ENCODE measurements at places on chromosomes 3 and 15.

DNA sequence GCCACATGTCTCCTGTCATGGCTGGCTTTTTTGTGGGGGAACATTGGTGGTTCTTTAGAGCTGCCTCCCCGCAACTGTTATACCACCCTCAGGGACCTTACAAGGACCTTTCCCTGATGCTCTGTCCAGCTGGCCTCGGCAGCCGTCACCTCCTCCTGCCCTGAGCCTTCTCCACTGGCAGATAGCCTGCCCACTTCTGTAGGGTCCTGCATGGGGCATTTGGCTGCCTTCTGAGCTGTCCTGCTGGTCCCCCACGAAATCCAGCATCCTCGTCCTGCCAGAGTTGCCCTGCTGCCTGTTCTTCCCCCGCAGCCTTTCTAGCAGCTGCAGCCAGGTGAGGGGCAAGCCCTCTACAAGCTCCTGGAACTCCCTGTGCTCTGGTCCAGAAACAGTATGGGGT is 86.2 kb downstream of the USP13 start:
- no peak for DNase-seq

- no peak for DNase-seq
These were observed 158.0 kb downstream of the RYR3 start for GRCh38 chr15:33468740-33469139.

GRCh38 chr3:45075821-45076625 is 49.9 kb downstream of the CLEC3B start:
- DNase-seq = no peak

- no peak for DNase-seq
These were observed 65.6 kb upstream of the CTXND1 start for GRCh38 chr15:80317389-80318182.

GRCh38 chr3:29593802-29594201 is 312.9 kb downstream of the RBMS3 start:
- no peak for DNase-seq

DNA sequence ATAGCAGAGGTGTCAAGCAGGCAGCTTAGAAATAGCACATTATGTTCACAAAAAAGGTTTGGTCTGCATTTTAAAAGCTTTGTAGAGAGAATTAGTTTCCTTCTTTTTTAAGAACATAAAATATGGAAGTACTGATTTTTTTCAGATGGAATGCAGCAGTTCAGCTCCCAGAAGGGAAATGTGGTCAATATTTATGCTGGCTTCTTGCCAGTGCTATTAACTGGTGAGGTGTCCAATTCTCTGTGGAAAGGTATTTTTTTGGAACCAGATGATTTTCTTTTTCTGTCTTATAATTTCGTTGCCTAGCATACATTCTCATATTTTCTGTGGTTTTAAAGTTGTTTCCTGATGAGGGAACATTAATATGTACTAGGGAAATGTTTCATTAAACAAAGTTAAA is 211.4 kb upstream of the ZNF385D start:
- no peak for DNase-seq

DNA sequence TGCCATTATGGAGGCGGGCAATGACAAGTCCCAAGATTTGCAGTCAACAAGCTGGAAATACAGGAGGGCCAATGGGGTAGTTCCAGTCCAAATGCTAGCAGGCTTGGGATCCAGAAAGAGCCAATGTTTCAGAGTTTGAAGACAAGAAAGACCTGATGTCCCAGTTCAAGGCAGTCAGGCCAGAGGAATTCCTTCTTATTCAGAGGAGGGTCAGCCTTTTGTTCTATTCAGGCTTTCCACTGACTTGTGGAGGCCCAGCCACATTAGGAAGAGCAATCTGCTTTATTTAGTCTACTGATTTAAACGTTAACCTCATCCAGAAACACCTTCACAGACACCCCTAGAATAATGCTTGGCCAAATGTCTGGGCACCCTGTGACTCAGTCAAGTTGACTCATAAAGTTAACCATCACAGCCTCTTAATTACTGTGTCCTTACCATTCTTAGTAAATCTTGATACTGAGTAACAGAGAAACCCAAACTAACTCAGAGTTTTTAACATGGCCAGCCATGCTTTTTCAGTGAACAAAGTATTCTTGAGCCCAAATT is 50.9 kb upstream of the NPHP3 start:
- DNase-seq = no peak

- DNase-seq = peak; percentile 24
These were observed 336.1 kb downstream of the FOXP1 start for GRCh38 chr3:71247221-71247957.

DNA sequence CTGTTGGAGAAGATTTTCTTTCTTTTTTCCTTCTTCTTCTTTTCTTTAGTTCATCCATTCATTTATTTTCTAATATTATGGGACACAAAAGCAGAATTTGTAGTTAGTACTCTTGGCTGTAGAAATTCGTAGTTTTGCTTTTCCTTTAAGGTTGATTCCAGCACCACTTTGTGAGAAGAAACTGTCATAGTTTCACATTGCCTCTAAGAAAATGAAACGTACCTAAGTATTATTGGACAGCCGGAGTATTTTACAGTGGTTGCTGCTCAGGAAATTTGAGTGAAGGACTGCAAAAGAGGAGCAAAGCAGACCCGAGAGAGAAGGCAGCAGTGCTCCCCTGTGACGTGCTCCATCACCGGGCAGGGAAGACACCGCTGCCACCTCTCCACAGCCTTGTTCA is 48.1 kb downstream of the PLCL2 start:
- no peak for DNase-seq

GRCh38 chr3:10322352-10322710 is 1.4 kb upstream of the SEC13 start:
- DNase-seq = peak; percentile 12

DNA sequence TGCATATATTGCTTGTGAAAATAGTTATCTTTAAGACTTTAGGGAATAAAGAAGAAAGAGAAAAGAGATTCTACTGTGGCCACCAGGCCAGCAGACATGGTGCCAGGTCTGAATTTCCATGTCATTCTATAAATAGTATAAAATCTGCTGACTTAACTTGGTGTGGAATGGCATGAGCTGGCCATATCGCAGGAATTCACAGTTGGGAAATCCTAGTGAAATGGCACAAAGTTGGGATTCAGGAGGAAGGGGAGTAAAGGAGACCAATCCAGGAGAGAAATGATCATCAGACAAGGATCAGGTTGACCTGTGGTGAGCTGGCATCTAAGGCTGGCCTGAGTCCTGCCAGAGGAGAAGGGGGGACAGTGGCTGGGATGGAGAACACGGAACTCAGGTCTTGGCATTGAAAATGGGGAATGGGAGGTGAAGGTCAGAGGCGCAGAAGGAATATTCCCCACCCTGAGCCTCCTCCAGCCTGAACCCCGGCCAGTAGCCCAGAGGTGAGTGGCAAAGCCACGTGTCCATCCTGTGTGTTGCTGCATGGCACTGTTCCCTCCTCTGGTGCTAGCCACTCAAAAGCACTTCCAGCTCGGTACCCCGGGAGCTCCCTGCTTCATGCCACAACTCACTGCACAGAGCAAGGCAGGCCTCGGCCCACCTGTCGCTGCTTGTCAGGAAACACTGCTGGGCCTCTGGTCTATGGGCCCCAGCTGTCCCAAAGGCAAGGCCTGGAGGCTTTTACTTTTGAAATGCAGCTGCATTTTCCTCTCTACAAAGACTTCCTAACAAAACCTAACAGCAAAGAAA is 51.4 kb downstream of the SSUH2 start:
- DNase-seq = no peak

GRCh38 chr3:50297896-50298725 is 1.1 kb downstream of the HYAL3 start:
- DNase-seq = peak; percentile 26

GRCh38 chr15:39589815-39590644 is 9.2 kb downstream of the THBS1 start:
- no peak for DNase-seq

GRCh38 chr3:48232734-48233133 is 8.2 kb upstream of the ZNF589 start:
- DNase-seq = peak; percentile 67

- DNase-seq = no peak
These were observed 150.7 kb downstream of the OPA1 start for GRCh38 chr3:193743702-193744047.

GRCh38 chr3:160860346-160860745 is 104.3 kb downstream of the PPM1L start:
- no peak for DNase-seq

- DNase-seq = no peak
These were observed 198.2 kb upstream of the LMCD1 start for GRCh38 chr3:8303466-8303865.

DNA sequence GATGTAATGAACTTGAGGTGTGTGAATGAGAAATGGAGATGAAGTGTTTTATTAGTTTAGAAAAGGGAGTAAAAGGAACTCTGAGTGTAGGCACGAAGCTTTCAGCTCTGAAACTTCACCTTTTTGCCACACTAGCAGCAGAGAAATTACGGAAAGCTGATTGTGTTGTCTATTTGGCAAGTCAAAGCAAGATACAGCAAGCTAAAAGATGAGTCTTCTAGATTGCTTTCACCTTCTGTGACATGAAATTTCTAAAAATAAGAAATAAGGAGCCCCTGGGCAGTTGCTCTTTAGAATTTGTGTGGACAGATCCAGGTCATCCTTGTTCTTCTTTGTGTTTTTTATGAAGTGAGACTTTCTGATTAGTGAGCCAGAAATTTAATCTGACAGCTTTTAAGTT is 143.4 kb downstream of the FNDC3B start:
- DNase-seq = no peak

- no peak for DNase-seq
These were observed 389.0 kb downstream of the LSAMP start for GRCh38 chr3:116056280-116056679.

DNA sequence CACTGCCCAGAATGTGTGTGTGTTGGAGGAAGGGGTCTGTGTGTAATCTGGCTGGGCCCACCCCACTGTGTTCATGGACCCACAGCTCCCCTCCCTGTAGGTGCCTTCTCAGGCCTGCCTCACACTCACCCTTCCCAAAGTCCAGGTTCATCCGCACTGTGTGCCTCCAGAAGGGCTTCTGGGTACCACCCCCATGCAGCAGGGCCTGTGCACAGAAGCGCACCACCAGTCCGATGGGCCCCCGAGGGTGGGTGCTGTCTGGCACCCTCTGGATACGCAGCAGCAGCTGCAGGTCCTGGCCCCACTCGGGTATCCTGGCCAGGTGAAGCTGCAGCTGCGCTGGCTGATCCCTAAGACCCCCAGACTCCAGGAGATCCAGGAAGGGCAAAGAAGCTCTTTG is 12.8 kb upstream of the TGM5 start:
- no peak for DNase-seq

Measured in CD4-positive, alpha-beta T cell treated with Interleukin-17A for 4 hours (primary cell).